ENCODE measurements at places on chromosomes 11 and 22.

DNA sequence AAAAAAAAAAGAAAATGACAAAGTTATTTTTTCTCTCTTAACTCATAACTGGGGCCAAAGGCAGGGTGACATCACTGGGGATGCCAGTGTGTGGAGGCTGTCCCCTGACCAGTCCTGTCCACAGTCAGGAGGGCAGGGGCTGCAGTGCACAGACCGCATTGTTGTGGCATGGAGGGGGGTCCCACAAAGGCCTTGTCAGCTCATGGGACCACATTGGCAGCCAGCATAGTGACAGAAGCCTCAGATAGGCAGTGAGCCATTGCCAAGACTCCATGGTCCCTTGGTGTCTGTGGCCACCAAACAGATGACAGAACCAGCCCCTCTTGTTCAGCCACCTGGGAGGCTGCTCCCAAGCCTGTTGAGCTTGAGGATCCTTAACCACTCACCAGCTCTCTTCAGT lies 4.1 kb downstream of the TMEM80 start:
- no peak for DNase-seq

GRCh38 chr11:33551051-33551450 lies 149.6 kb downstream of the C11orf91 start:
- no peak for DNase-seq

GRCh38 chr11:2837096-2837601 lies 48.4 kb downstream of the CDKN1C start:
- DNase-seq: no peak

DNA sequence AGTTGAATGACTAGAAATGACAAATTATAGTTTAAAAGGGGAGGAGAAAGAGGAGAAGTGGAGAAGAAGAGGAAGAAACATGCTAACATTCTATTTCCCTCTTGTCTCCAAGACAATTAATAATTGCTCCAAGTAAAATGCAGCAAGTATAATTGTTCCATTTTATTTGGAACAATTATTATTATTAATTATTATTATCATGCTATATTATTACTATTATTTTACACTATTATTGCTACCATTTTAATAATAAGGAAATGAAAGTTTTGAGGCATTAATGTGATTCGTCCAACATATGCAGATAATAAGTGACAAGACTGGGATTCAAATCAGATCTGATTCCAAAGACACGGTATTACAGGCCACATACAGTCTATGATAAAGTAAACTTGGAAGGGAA lies 293.6 kb upstream of the ZC3H12C start:
- DNase-seq: no peak

- no peak for DNase-seq
These were observed 31.3 kb upstream of the SLN start for GRCh38 chr11:107743191-107743590.

GRCh38 chr11:76604081-76604625 lies 66.4 kb downstream of the LRRC32 start:
- no peak for DNase-seq

DNA sequence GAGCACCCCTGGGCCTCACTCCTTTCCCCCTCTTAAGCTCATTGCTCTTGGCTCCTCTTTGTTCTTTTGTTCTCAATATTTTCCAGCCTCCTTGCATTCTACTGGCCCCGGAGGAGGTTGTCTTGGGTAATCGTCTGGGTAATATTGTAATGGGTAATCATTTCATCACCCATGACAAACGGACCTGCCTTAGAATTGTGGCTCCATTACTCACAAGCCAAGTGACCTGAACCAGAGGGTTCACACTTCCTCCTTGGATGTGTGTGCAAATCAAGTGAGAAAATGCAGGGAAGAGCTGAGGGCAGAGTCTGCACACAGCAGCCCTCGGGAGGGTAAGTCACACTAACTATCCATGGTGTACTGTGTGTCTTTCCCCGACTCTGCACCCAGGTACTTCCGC lies 305.0 kb downstream of the BUD13 start:
- DNase-seq: no peak

- DNase-seq: no peak
These were observed 162.3 kb downstream of the TRIM29 start for GRCh38 chr11:119975561-119976152.

DNA sequence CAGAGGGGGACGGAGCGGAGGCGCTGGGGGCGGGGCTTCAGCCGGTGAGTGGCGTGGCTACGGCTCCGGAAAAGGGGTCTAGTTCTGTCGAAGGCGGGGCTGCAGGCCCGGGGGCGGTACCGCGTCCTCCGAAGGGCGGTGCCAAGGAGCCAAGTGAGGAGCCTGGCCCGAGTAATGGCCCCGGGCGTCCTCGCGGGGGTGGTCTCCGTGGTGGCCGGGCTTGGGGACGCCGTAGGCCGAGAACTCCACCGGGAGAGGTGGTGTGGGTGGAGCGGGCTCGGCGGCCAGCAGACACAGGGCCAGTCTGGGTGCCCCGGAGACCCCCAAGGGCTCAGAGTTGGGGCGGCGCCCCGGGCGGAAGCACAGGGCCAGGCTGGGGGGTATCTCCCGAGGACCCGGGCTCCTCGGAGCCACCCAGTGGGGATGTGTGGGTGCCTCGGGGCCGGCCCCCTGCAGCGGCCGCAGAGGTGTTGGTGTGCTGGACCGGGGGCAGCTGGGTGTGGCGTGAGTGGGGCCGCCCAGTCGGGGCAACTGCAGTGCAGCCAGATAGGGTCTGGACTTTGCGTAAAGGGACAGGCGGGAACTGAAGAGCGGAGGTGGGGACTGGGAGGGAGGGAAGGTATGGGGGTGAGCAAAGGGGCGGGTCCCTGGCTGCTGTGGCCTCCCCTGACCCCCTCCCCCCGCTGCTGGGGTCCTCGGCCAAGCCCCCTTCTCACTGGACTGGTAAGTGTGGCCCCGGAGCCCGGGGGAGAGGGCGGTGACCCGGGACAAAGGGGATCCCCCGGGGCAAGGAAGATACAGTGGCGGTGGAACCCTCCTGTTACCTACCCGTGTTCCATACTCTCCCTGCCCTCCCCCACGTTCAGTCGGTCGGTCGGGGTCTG lies 838 bp downstream of the FKBP2 start:
- DNase-seq: peak; percentile 19

DNA sequence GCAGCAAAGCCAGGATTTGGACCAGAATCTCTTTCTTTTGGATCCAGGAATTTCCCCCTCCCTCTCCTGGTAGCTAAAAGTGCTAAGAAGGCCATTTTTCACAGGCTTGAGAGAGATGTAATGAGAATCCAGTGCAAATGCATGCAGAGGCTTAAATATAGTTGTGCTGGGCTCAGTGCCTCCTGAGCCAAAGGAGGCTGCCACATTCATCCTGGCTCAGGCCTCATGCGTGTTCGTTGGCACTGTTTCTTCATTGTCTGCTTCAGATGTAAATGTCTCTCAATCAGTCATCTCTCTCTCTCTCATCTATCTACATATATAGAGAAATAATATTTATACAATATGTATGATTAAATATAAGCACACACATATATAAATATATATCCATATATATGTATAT lies 83.6 kb downstream of the INSC start:
- no peak for DNase-seq

- DNase-seq: no peak
These were observed 15.2 kb downstream of the BCL9L start for GRCh38 chr11:118910309-118911112.

DNA sequence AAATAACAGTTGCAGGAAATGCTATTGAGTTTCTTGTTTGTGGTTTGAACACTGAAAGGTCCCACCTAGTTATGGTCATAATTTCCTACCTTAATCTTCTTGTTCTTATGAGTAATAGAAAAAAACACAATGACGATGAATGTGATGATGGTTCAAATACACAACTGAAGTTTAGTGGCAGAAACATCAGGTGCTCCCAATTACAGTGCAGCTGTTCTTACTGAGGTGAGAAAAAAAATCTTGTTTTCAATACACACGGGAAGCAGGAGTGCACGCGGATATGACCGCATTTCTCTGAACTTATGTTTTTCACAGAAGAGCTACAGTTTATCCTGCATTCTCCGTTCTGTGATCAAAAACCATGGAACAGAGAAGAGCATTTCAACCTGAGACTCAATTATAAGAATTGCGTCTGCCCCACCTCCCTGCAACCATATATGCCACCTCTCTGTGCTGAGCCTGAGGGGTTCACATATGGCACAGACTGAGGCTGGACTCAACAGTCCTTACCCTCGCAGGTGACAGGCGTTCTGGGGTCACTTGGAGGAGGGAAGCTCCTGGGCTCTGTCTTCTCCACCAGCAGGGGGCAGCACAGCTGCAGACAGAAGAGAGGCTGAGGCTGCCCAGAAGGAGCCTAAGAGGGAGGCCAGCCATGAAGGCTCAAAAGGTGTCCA lies 99.7 kb upstream of the IGLL5 start:
- peak; percentile 69 for DNase-seq

DNA sequence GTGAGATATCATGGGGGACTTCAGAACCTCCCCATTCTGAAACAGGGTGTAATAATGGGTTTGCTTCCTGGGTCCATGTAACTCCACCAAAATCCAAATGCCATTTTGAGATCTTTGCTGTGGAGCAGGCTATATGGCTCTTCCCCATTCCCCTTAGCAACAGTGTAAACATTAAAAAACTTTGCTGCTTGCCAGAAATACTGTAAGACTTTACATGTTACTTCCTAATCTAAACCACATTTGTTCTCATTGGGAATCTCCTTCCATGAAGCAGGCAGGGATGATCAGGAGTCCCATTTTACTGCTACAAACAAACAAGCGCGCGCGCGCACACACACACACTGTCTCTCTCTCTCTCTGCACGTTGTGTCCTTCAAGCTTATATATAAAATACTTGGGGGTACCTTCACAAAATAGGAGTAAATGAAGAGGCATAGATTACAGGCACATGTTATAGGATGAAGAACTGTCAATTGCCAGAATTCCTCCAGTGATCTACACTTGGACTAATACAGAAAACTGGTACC lies 86.5 kb downstream of the ANO3 start:
- DNase-seq: no peak

- DNase-seq: no peak
These were observed 366.7 kb upstream of the NARS2 start for GRCh38 chr11:78941226-78941851.

- DNase-seq: no peak
These were observed 5.6 kb upstream of the NDUFV1 start for GRCh38 chr11:67601098-67601497.

DNA sequence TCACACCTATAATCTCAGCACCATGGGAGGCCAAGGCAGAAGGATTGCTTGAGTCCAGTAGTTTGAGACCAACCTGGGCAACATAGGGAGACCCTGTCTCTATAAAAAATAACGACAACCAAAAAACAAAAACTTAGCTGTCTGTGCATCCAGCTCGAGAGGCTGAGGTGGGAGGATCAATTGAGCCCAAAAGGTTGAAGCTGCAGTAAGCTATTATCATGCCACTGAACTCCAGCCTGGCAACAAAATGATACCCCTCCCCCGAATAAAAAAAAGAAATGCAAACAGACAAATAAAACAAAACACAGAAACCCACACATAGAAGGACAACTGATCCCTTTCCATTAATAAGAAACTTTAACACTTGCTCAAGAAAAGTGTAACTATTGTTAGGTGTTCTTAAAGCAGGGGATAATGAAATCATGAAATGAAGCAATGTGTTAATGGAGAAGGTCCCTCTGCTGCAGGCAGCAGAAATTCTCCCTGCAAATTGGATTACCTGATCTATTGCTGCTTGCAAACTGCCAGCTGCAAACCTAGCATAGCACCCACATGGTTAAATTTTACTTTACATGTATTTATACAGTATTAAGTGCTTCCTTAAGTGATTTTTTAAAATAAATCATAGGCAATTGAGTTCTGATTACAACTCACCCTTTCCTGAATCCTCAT lies 226.3 kb downstream of the SBF2 start:
- DNase-seq: no peak

DNA sequence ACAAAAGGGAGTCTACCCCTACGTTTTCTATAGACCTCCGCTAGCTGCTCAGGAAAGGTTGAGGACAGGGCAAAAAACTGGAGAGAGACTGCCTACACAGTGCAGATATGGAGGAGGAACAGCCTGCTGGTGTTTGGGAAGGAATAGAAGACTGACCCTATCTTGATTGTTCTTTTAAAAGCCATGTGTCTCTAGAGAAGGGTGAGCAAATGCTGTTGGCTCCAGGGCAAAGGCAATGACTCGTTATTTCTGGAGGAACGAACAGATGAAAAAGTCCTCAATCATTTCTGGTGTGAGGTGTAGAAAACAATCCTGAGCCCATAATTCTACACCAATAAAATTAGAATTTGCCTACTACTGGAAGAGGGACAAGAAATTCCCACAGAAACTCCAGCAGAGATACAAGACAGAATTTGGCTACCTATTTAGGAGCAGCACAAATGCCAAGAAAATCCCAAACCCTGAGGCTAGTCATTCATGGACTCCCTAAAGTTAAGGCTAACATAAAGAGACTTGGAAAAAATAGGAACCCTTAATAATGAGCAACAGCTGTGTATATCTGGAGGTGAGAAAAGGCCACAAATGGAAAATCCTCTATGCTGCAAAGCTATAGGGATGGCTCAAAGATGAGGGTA lies 1206.3 kb upstream of the CNTN5 start:
- DNase-seq: no peak

DNA sequence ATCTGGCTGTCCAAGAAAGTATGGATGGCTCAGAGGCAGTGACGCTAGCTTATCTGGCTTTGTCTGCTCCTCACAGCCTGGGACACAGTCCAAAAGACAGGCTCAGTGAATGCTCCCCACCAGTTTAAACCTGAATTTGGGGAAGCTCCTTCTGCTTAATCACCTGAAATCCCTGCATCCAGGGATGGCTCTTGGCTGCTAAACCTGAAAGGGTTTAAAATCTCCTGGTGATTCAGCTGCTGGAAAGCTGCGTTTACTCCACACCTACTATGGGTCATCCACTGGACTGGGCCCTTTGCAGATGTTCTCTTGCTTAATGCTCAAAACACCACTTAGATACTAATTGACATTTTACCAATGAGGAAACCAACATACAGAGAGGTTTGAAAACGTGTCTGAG lies 302.0 kb upstream of the NARS2 start:
- no peak for DNase-seq

GRCh38 chr22:45272498-45272897 lies 12.3 kb upstream of the UPK3A start:
- no peak for DNase-seq

DNA sequence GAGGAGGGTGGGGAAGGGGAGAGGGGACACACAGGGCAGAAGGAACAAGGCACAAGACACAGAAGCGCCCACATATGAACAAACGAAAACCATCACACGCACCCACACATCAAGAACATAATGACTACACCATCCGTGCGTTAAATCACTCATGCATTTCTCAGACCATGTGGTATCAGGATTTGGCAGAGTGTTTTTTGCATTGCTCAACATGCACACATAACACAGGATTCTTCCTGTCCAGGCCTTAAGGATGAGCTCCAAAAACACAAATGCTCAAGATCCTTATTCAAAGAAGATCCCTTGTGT lies 309.5 kb downstream of the CADM1 start:
- no peak for DNase-seq

DNA sequence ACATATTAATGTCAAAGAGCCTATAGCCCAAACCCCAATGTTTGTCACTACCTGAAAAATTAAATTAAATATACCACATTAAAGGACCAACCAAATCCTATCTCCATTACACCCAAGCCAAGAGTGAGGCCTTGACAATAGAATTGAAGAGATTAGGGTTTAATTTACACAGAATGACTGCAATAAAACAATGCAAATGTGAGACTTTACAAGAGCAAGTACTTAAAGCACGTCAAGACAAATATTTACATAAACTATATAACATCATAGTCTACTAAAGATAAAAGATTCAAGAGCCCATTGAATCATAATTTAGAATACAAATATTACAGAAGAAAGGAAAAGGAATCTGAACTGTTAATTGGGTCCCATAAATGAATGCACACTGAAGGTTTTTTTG lies 85.6 kb downstream of the CADM1 start:
- no peak for DNase-seq
